ENCODE measurements at places on chromosomes 6 and 20.

DNA sequence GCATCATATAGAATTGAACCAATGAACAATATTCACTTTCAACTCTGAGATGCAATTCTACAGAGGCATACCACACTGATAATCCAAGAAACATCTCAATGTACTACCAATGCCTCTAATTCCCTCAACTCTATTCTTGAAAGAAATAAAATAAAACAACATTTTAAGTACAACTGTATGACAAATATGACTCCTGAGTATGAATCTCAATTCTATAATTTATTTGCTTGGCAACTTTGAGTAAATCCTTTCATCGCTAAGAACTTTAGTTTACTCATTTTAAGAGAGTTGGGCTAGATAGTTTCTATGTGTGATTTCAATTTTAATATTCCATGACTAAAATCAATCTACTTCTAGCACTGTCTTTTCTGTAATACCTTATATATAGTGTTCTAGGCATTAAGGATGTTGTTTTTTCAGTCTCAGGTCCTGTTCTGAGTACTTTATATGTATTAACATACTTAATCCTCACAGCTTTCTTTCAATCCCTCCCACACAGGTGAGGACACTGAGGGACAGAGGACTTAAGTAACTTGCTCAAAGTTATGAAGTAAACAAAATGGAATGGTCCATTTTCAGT lies 33.4 kb downstream of the GOPC start:
- DNase-seq = no peak

GRCh38 chr6:30915591-30915946 lies 1.5 kb downstream of the VARS2 start:
- peak; percentile 70 for DNase-seq

DNA sequence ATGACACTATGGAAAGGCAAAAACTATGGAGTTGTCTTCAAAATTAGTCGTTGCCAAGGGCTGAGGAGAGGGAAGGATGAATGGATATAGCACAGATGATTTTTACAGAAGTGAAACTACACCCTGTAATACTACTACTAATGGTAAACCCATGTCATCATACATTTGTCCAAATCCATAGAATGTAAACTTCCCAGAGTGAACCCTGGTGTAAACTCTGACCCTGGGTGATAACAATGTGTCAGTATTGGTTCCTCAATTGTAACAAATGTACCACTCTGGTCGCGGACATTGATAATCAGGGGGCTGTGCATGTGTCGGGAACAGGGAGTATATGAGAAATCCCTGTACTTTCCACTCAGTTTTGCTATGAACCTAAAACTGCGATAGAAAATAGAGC lies 72.2 kb downstream of the CNBD2 start:
- DNase-seq = peak; percentile 21

DNA sequence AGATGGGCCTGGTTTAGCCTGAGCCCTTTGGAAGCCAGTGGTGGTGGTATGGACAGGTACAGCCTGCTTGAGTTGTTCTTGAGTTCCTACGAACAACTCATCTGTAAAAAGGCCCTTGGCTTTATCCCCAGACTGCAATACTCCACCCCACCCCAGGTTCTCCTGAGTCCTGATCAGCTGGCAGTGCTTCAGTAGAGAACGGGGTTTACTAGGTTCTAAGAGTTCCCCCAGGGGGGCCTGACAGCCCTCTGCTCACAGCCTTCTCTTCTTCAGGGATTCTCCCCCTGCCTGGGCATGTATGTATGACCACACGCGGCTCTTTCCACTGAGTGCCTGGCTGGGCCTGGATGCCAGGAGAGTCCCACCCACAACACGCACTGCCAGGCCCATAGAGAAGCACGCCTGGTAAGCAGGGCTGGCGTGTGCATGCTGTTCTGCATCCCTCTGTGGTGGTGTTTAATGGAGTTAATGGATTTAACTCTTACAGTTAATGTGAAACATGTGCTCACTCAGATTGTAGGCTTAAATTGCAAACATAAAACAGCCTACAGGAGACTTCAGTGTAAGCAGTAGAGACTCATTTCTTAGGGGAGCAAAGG lies 44.3 kb upstream of the SLC4A11 start:
- no peak for DNase-seq

- DNase-seq = peak; percentile 85
These were observed 3.8 kb upstream of the RANBP9 start for GRCh38 chr6:13715444-13715883.

DNA sequence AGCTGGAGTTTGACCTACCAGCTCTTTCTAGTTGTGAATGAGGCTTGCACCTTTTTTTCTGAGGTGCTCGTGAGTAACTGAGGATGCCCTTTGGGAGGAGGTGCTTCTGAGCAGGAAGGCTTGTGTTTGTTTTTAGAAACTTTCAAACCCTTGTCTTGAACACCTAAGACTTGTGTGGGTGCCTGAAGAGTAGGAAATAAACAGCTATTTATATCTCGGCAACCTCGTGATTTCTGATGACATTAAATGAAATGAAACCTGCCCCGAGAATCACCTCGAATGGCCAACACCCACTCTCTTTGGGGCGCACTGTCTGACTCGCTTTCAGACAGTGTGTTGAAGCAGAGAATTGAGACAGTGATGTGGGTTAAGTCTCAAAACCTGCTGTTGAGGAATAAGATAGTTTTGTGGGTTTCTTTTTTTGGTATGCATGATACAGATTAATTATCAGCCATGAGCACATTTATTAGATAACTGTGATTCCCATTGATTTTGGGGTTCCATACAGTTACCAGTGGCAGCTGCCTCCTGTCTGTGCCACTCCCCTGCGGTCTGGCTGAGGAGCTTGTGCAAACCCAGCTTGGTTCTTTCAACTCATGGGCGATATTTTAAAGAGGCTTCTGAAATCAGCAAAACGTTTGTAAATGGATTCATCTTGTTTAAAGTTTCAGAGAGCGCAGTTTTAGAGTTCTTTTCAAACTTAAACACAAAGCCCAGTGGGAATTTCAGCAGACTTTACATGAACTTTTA lies 8.4 kb downstream of the IRF4 start:
- no peak for DNase-seq

GRCh38 chr20:4788314-4788713 lies 66.6 kb downstream of the PRND start:
- no peak for DNase-seq

GRCh38 chr6:169778646-169779045 lies 27.2 kb downstream of the ERMARD start:
- DNase-seq = no peak

DNA sequence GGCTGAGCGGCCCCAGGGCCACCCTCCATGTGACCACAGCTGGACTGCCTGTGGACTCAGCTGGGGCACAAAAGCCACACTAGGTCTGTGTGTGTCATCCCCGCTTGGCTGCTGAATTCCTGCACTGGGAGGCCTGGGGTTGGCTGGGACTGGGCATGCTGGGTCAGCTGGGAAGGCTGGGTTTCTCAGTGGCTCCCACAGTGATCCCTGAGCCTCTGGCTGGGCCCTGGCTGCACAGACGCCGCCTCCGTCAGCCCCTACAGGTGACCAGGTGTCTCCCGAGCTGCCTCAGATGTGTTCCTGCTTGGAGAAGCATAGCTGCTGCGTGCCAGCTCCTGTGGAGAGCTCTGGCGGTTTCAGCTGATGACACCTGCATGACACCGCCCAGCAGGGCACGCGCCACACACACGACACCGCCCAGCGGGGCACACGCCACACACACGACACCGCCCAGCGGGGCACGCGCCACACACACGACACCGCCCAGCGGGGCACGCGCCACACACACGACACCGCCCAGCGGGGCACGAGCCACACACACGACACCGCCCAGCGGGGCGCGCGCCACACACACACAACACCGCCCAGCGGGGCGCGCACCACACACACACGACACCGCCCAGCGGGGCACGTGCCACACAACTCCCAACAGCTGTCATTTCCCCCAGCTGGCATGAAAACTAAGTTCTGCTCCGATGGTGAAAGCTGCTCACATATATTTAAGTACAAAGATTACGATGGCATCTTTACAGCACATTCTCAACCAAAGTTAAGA lies 88.8 kb downstream of the TAF4 start:
- no peak for DNase-seq

GRCh38 chr6:128487055-128487454 lies 33.3 kb downstream of the PTPRK start:
- no peak for DNase-seq

DNA sequence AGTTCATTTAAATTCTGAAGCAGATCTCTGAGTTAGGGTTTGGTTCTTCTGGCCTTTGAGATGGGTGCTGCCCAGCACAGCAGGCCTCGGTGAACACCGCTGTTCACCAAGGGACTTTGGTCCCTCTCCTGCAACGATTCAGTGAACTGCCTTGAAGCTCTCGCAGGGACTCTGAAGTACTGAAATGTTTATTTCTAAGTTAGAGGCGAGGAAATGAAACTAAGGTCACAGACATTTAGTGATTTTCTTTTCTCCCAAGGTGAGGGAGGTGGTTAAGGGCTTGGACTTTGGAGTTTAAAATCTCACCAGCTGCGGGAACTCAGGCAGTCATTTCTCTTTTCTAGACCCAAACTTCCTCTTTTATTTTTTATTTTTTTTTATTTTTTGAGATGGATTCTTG lies 26.2 kb downstream of the E2F3 start:
- DNase-seq = no peak

DNA sequence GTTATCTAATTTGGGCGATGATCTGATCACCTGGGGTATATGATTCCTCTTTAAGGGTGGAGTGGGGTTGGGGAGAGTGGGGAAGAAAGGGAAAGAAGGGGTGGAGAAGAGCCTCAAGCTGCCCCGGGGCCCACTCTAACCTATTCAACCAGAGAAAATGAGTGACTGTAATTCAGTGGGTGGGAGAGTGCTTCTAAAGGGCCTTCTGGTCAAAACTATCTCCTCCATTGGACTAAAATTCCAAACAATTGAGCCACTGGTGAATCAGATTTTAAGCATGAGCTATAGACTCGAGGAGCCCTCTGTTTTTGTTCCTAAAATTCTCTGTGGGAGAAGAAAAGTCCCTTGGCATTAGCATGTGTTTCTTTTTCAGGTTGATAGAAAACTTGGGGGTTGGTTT lies 296.8 kb downstream of the CLIC5 start:
- DNase-seq = no peak

DNA sequence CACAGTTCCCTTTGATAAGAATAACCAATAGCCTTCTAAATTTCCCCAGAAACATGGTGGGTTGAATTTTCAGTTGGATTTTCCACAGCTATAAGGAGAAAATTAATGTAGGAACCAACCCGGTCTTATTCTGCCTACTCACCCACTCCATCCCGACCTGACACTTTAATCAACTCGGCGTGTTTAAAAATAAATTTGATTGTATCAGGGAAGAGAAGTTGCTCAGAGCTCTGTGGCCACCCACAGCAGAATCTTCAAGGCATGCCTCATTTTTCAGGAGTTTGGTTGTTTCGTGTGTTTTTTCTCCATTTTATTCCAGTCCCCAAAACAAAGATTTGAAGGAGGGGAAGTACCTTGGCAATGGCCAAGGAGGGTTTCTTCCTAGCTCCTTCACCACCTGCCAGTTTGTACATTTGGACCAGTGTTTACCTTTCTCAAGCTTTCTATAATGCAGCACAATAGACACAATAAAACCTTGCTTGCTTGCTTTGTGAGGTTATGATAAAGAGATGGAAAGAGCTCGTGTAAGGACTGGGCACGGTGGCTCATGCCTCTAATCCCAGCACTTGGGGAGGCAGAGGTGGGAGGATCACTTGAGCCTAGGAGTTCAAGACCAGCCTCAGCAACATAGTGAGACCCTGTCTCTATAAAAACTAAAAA lies 297.2 kb upstream of the JARID2 start:
- no peak for DNase-seq

- DNase-seq = no peak
These were observed 377.0 kb downstream of the CDH4 start for GRCh38 chr20:61628901-61629601.

- DNase-seq = no peak
These were observed 754.7 kb downstream of the DHX35 start for GRCh38 chr20:39716796-39717341.

- peak; percentile 90 for DNase-seq
These were observed 1.0 kb upstream of the E2F3 start for GRCh38 chr6:20400456-20401204.

DNA sequence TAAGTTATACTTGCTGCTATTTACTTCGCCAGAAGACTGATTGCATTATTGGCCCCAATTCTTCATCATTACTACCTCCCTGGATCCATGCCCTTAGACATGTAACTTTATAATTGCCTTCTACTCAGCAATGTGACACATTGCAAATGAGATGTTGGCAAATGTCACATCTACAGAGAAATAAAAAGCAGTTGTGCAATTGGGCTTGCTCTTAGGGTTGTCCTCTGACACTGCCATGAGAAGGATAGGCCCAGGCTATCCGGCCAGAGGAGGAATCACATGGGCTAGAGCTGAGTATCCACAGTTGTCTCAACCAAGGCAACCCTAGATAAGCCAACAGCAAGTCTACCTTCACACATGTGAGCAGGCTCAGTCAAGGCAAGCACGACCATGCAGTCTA lies 447.0 kb downstream of the PLCB1 start:
- DNase-seq = no peak

- DNase-seq = no peak
These were observed 5.3 kb downstream of the NAA20 start for GRCh38 chr20:20022498-20022897.

DNA sequence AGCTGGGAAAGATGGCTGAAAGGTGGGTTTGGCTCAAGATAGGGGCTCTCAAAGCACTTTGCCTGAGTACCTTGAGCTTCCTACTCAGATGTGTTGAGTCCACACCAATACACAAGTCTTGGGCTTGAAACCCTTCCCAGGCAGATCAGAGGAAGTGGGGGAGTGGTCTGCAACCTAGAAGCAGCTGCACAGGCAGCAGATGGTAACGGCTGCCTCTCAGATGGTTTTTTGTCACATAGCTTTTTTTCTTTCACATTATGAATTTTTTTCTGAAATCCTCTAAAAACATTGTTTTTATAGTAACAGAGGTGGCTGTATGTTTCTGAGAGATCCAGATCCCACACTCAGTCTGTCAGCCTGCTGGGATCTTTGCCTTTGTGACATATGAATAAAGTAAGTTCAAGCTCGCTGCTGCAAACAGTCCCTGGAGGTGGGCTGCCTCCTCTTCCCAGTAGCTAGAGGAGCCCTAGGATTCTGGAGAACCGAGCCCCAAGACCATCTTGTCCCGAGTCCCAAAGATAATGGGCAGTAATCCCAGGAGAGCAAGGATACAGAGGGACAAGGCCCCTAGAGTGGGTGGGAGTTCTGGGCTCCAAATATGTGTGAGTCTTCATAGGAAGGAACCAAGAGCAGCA lies 97.1 kb upstream of the TOP1 start:
- DNase-seq = no peak

DNA sequence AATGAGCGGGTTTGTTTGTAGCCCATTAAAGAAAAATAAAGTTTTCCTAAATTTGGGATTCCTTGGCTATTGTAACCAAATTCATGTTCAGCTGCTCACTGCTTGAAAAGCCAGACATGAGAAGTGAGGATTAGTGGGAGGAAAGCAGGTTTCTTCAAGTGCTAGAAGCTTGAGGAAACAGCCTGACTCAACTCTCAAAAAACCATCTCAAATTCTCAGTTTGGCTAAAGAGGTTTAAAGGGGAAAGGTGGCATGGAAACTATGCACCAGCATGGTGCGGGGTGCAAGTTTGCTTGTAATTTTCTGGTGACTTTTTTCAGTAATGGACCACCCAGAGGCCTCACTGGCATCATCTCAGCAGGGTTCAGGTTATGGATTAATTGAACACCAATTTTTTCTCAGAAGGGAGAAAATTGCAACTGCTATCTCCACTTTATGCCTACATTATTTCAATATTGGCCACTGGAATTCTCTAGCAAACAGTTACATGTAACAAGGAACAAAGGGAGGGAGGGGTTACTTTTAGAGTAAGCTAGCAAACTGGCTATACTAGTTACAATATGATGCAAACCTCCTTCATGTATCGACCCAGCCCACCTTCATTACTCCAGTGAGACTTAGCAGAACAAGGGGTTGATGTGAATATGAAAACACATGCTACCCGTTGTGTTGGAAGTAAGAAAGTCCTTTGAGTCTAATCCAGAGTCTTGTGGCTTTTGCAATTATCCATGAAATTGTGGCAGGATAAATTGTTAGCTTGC lies 85.0 kb upstream of the IFNGR1 start:
- no peak for DNase-seq
